Activated CD8-positive, alpha-beta memory T cell treated with anti-CD3 and anti-CD28 coated beads for 4 hours (primary cell): ENCODE measurements at places on chromosomes 13 and 19.

GRCh38 chr19:35341565-35342225 lies 6.0 kb upstream of the FFAR1 start:
- no peak for DNase-seq

GRCh38 chr19:2507109-2507508 lies 31.2 kb downstream of the GADD45B start:
- no peak for DNase-seq

- DNase-seq = no peak
These were observed 130.8 kb downstream of the KLF12 start for GRCh38 chr13:74003374-74003773.

DNA sequence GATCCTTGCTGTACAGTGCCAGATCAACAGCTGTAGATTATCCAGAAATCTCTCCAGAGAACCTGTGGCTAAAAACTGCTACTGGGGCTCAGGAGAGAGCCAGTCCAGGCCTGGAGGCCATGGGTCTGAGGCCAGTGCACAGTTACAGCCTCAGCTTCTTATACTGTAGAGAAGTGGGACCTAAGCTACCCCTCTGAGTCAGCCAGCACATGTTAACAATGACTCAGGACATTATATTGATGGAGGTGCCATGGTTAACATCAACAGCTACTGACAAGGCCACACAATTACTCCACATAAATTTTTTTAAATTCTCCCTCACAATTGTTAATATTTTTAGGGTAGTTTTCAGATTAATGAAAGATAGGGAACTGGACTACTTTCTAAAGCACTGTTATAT lies 138.5 kb downstream of the RBM26 start:
- no peak for DNase-seq

DNA sequence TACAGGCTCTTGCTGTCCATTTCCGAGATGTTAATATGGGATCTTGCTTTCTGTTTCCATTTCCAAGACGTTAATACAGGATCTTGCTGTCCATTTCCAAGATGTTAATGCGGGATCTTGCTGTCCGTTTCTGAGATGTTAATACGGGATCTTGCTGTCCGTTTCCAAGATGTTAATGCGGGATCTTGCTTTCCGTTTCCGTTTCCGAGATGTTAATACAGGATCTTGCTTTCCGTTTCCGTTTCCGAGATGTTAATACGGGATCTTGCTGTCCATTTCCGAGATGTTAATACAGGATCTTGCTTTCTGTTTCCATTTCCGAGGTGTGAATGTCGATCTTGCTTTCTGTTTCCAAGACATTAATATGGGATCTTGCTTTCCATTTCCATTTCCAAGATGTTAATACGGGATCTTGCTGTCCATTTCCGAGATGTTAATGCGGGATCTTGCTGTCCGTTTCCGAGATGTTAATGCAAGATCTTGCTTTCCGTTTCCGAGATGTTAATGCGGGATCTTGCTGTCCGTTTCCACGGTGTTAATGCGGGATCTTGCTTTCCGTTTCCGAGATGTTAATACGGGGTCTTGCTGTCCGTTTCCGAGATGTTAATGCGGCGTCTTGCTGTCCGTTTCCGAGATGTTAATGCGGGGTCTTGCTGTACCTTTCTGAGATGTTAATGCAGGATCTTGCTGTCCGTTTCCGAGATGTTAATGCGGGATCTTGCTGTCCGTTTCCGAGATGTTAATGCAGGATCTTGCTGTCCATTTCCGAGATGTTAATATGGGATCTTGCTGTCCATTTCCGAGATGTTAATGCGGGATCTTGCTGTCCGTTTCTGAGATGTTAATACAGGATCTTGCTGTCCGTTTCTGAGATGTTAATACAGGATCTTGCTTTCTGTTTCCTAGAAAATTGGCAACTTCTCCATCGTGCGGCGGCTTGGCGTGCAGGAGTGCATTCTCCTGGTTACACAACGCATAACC lies 38.3 kb downstream of the PEX11G start:
- no peak for DNase-seq

DNA sequence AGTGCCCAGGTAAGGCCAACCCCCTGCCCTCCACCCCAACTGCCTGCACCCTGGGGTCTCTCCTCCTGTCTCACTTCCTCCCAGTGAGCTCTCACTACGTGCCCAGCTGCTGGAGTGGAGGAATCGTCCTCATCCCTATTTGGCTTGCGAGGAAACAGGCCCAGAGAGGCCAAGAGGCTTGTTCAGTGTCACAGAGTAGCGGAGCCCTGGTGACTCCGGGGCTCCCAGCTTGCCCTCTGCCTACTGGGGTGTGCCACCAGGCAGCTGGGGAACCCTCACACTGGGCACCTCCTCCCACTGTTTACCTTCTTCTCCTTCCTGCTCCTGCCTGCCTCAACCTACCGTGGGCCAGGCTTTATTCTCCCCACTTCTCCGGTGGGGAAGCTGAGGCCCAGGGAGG lies 5.6 kb downstream of the TMED1 start:
- no peak for DNase-seq

DNA sequence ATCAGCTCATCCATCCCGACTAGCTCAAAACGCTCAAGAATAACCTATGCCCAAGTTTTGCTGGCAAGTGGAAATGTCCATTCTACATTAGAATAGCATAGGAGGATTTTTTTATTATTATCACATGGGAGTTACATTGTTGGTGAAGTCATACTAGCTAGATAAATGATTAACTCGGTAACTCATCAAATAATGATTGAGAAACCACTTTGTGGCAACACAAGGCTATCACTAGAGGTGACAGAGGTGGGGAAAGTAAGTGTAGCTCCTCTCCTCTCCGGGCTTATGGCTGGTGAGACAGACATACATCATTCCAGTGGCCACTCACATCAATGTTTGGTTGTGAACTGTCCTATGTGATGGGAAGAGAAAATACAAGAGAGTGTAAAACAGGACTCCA lies 161.6 kb downstream of the ZIC5 start:
- DNase-seq = no peak

- no peak for DNase-seq
These were observed 17.7 kb upstream of the OLFM2 start for GRCh38 chr19:9953802-9954542.

- DNase-seq = no peak
These were observed 127.9 kb upstream of the SOX1 start for GRCh38 chr13:111938741-111939665.

- no peak for DNase-seq
These were observed 9.2 kb upstream of the CLIP3 start for GRCh38 chr19:36041831-36042230.
